Amniotic epithelial cell (primary cell): ENCODE measurements at places on chromosomes 2 and 18.

GRCh38 chr2:225030203-225030602 is 12.1 kb downstream of the DOCK10 start:
- DNase-seq = no peak

- DNase-seq = no peak
These were observed 1.8 kb downstream of the KIF5C start for GRCh38 chr2:148876595-148877402.

- DNase-seq = no peak
These were observed 66.3 kb downstream of the CDK15 start for GRCh38 chr2:201872591-201872990.

GRCh38 chr2:218792433-218792832 is 10.5 kb downstream of the CYP27A1 start:
- DNase-seq = no peak

- no peak for DNase-seq
These were observed 34.0 kb downstream of the SH3RF3 start for GRCh38 chr2:109162999-109163398.

GRCh38 chr2:29166242-29167039 is 51.2 kb downstream of the CLIP4 start:
- DNase-seq = peak; percentile 53

DNA sequence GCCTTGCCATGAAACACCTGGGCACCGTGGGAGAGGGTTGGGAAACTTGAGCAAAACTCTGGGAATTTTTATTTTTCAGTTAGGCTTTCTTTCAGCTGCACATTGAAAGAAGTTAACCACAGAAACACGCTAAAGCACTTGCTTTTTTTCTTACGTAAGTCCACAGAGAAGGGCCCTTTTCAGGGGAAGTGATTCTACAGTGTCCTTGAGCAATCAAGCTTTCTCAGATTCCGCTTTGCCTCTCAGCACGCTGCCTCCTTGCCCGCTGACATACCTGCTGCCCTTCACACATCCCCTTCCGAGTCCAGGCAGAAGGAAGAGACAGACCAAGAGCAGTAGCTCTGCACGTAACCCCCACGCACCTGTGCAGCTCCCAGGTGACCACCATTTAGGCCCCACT is 135.5 kb upstream of the MYT1L start:
- no peak for DNase-seq

DNA sequence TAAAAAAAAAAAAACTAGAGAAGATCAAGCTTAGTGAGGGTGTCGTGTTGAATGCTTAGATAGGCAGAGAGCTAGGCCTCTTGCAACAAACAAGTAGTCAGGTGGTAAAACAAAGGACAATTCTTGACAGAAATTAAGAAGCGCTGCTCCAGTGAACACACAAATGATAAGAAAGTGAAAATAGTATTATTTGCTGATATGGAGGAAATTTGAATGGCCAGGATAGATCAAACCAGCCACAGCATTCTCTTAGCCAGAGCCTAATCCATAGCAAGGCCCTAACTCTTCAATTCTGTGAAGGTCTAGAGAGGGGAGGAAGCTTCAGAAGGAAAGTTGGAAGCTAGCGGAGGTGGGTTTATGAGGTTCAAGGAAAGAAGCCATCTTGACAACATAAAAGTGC is 121.0 kb downstream of the SNTG2 start:
- no peak for DNase-seq

- no peak for DNase-seq
These were observed 104.6 kb downstream of the TPGS2 start for GRCh38 chr18:36724169-36724568.

- DNase-seq = peak; percentile 18
These were observed 51.1 kb downstream of the NABP1 start for GRCh38 chr2:191728750-191729624.

- no peak for DNase-seq
These were observed 39.2 kb downstream of the CRIM1 start for GRCh38 chr2:36394804-36395203.

- DNase-seq = no peak
These were observed 8.0 kb downstream of the ALLC start for GRCh38 chr2:3665886-3666612.

DNA sequence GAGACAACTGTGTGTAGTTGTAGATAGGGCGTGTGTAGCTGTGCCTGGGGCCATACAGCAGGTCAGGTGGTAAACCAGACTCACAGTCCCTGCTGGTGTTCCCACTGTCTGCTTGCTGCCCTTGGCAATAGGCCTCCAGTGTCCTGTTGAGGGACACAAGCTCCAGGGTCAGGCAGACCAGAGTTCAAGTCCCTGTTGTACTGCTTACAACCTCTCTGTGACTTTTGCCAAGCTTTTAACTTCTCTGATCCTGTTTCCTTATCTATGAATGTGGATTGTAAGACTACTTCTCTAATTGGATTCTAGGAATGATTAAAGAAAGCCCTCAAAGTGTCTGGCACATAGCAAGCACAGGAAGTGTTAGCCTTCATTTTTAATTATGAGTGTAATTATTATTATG is 68.6 kb downstream of the MERTK start:
- DNase-seq = no peak

DNA sequence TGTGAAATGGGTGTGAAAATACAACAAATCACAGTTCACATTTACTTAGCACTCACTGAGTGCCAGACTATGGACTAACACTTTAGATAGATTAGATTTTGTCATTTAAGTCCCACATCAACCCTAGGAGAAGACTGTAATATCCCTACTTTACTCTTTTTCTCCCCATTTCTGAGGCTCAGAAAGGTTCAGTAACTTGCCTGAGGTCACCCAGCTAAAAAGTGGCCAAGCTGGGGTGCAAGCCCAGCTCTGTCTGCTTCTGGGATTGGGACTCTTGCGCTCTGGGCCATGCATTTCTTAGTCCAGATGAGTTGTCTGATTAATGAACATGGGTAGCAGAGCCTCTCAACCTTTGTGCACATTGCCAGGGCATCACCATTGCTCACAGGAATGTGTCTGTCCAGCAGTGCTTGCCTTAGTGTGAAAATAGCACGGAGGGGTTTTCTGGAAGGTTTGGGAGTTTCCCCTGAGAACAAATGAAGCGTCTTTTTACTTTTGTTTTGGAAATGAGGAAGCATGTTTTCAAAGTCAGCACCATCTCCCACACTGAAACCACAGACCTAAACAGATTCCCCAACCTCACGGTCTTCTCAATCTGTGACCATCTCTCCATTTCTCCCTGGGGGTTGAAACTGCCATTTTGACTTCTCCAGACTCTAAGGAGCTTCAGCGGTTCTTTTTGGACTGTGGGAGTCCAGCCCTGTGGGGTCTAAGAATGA is 31.9 kb downstream of the NRP2 start:
- peak; percentile 80 for DNase-seq

- DNase-seq = no peak
These were observed 282.2 kb upstream of the SYT4 start for GRCh38 chr18:43559507-43559906.

GRCh38 chr2:176101216-176101830 is 1.7 kb downstream of the HOXD12 start:
- DNase-seq = no peak

DNA sequence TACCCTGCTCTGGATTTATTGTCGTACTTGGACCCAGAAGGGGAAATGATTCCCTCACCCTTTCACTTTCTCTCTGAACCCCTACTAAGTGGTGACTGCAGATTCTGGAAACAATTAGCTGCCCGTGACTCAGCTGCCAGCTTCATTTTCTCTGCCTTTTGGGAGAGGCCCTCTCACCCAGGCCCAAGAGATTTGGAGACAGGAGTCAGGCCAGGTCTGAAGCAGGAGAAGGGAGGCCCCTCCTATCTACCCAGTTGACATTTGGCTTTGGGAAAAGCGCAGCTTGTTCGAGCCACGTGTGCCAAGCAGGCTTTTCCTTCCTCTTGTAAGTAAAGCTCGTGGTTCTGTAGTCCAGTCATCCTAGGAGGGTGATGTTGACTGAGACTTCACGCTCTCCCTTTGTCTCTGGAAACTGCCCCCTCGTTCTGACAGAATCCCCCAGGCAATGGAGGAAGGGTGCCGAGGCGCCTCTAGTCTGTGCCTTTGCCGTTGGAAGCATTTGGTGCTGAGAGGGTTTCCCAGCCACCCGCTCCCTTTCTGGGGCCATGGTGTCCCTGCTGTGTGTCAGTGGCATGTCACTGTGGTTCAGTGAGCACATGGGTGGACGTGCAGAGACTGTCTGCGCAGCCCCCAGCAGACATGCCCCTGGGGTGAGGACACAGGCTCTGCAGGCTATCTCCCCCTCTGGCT is 8.6 kb downstream of the OXER1 start:
- no peak for DNase-seq

DNA sequence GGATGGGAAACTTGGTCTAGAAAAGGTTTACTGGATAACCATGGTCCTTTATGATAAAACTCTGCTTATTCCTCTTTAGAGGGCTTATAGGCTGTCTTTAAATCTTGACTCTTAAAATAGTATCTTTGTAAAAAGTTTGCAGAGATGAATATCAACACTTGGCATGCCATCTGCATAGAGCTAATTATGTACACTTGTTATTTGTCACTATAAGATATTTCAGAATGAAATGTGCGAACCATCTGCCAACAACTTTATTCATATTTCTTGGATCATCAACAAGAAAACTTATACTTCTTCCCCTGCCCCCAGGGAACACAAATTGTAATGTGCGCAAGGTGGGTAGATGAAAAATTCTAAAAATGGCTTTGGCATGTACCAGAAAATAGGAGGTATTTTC is 653.0 kb upstream of the CHAC2 start:
- no peak for DNase-seq

DNA sequence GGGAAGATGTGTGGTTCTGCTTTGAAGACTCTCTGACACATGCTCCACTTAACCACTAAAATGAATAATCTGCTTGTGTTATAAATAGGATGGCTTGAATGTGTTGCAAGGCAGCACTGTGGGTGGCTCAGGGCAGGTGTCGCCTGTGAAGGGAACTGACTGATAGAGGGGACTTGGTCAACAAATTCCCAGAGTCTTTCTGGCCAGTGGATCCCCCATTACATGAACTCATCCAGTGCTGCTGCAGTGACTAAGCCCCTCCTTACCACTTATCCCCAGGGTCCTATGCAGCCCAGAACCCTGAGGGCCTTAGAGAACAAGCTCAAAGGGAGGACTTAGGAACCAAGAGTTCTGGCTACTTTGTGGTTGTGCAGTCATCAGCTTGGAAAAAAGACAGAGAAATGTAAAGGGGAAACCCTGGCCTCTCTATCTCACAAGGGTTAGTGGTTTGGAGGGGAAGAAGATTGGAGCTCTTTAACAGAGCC is 226.2 kb upstream of the TNP1 start:
- peak; percentile 61 for DNase-seq

DNA sequence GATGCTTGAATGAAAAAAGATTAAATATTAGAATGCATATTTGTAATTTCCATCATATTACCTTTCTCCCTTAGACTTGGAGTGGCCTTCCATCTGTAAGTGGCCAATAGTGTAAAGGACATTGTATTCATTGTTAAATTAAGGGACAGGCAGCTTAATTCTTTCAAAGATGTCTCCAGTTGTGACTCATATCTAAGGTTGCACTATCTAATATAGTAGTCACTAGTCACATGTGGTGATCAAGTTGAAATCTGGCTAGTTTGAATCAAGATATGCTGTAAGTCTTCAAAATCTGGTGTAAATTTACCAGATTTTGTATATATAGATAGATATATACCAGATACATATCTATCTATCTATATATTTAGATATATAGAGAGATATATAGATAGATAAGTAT is 52.4 kb upstream of the AGPS start:
- no peak for DNase-seq

GRCh38 chr18:10367836-10368235 is 86.6 kb upstream of the APCDD1 start:
- DNase-seq = no peak

- DNase-seq = peak; percentile 44
These were observed 222.3 kb downstream of the SH3RF3 start for GRCh38 chr2:109351164-109351756.

- DNase-seq = peak; percentile 15
These were observed 61.8 kb downstream of the CDH20 start for GRCh38 chr18:61394983-61395382.

- DNase-seq = peak; percentile 65
These were observed 119.0 kb downstream of the ARL4C start for GRCh38 chr2:234377761-234378391.

DNA sequence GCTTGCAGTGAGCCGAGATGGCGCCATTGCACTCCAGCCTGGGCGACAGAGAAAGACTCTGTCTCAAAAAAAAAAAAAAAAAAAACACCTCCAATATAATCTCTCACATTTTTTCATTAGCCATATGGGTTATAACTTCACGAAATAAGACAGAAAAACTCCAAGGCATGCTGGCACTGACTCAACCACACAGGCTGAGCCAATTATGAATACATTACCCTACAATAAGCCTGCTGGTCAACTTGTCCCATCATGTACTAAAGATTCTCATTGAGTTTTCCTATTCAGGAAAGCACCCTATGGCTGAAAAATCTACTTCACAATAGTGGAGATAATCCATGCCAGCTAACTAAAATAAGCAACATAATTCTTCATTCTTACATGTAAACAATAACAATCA is 12.8 kb upstream of the MAP3K20 start:
- no peak for DNase-seq

DNA sequence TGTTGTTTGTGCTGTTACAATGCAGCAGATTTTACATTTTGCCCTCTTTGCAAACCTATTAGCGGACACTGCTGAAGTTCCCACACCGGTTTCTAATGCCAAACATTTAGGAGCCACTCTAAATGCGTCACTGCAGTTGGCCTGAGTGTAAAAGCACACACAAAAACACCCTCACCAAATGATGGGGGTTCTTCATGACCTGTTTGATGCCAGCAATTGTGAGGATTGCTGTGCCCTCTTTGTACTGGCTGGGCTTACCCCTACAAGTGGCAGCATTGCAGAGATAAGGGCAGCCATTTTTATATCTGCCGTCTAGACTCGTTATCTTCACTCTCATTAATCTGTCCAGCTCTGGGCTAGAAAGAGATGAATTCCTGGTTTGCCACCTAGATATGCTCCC is 85.3 kb downstream of the NRP2 start:
- no peak for DNase-seq
